ENCODE measurements at places on chromosomes 16 and 17.

GRCh38 chr16:9039210-9039609, 52.2 kb upstream of the HAPSTR1 start:
- DNase-seq, result no peak

- DNase-seq, result no peak
These were observed 39.1 kb downstream of the CDRT15 start for GRCh38 chr17:14197586-14197985.

GRCh38 chr17:2076087-2076984, 21.4 kb downstream of the HIC1 start:
- DNase-seq, result no peak

GRCh38 chr16:85471469-85472431, 141.4 kb upstream of the GSE1 start:
- peak; percentile 73 for DNase-seq

GRCh38 chr17:162689-163088, 18.8 kb downstream of the DOC2B start:
- no peak for DNase-seq

GRCh38 chr16:69762814-69763598, 874 bp downstream of the WWP2 start:
- no peak for DNase-seq

DNA sequence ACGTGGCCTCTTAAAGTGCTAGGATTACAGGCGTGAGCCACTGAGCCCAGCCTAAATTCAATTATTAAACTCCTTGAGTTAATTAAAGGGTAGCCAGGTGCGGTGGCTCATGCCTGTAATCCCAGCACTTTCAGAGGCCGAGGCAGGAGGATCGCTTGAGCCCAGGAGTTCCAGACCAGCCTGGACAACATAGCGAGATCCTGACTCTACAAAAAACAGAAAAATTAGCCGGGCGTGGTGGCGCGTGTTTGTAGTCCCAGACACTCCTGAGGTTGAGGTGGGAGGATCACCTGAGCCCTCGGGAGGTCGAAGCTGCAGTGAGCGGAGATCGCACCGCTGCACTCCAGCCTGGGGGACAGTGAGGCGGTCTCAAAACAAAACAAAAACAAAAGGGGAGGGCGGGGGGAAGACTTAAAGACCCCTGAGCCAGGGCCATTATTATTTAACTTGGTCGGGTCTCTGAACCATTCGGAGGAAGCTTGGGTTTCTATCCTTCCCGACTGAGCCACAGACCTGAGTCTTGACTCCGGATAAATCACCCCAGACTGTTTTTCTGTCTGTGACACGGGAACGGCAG, 19.5 kb downstream of the BCL7C start:
- DNase-seq, result no peak

DNA sequence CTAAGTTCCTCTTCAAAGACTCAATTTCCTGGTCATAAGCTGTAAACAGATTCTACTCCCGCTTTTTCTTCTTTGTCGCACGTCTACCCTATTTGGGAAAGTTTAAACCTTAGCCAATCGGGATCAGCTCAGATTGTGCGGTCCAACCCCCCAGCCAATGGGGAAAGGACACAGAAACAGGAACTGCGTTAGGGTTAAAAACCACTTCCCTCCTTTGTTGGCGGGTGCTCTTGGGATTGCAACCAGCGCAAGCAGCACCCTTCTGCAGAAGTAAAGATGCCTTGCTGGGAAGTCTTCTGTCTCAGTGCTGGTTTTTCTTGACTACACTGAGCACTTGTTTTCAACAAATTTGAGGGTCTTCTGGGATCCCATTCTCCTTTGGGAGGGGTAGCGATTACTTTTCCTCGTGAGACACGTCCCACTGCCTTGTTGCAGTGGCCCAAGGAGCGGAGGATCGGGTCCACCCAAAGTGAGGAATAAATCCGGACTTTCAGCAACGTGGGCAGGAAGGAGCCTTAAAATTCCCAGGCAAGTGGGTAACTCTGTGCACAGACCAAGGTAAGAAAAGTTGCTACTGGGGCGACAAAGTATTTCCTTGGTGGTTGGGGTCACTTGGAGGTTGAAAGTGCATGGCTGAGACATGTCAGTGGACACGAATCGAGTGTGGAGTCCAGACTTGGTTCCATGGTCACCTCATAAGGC, 1.0 kb upstream of the YPEL3 start:
- DNase-seq, result no peak

DNA sequence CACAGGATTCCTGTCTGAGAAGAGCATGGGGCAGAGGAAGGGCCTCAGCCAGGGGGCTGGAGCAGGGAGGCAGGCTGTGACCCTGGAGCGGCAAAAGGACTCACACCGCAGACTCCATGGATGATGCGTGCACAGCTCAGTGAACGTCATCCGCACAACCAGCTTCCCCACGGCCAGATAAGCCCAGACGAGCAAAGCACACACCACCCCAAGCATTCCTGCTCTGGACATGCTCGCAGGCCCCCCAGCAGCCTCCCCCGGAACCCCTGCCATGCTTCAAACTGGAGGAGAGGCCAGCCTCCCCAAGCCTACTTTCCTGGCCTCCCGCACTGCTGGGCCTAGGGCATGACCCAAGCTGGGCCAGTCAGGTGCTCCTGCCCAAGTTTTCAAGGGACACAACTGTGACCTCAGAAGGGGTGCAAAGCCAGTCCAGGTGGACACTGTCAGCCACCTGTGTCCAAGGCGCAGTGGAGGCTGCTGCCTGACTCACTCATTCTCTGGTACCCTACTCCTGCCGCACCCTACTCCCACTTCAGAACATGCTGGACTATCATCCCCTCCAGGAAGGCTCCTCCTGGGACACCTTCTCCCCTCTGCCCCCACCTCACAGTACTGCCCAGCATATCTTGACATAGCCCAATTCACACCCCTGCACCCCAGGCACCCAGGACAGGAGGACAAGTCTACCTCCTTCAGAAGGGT, 4.8 kb downstream of the BCAR1 start:
- no peak for DNase-seq

DNA sequence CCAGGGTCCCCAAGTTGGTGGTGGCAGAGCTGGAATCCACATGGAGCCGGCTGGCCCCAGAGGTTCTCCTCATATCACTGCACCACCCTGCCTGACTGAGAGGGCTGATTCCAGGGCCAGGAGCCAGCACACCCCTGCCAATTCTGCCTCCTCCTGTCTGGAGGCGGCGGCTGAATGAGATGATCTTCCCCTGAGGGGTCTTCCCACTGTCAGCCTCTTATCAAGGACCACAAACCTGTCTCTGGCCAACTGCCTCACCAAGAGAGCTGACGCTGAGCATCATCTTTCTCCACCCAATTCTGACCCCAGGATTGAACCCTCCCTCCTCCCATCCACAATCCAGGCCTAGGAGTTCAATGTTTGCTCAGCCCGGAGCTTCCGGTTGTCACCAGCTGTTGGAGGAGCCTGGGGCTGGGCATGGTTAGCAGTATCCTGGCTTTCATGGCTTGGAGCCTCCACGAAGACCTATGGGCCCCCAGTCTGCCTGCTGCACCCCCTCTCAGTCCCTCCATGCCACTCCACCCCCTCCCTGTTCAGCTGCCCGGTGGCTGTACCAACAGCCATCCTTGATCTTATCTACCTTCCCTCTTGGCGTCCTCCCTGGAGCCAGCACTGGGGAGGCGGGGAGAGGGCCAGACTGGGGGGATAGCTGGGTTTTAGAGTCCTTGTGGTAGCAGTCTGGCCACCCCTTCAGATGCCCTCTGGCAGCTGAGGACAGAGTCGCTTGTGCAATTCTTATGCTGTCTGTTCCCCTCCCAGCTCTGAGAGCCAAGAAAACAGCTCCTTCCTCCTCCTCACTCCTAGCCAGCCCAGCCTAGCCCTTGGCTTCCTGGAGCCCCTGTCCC, 25.6 kb downstream of the ABCC3 start:
- DNase-seq, result no peak

DNA sequence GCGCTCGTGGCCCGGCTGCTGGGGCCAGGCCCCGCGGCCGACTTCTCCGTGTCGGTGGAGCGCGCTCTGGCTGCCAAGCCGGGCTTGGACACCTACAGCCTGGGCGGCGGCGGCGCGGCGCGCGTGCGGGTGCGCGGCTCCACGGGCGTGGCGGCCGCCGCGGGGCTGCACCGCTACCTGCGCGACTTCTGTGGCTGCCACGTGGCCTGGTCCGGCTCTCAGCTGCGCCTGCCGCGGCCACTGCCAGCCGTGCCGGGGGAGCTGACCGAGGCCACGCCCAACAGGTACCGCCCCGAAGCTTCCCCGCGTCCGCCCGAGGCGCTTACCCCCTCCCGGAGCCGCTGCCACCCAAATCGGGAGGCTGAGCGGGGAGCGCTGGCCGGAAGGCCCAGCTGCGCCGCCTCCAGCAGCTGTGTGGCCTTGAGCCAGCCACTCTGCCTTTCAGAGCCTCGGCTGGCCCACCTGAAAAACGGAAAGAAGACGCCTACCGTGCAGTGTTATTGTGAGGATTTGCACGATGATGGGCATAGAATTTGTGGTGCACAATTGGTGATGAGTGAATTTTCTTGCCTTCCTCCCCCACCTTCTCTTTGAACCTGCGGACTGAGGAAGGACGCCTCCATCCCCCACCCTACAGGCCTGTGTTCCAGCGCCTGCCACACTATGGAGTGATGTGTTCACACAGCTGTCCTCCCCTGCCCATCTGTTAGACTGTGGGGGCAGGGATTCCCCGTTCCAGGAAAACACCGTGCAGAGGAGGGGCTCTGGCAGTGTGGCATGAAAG, 523 bp downstream of the NAGLU start:
- DNase-seq, result no peak

DNA sequence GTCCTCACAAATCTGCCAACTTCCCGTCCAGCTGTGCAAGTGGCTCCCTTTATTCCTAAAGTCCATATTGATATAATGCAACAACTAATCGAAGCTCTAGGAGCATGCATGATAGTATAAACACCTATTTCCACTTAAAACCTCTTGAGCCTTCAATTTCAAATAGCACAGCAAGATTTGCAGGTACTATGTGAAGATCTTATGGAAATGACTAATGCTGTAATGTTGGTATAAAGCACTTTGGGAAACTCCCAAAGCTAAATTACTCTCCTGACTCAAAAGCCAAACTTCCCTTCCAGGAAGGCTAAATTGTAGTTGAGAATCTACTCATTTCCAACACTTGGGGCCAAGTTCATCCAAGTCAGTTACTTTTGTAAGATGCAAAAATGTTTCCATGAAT, 287.6 kb upstream of the CDH11 start:
- no peak for DNase-seq

GRCh38 chr17:80826955-80827645, 164.5 kb upstream of the CHMP6 start:
- no peak for DNase-seq

DNA sequence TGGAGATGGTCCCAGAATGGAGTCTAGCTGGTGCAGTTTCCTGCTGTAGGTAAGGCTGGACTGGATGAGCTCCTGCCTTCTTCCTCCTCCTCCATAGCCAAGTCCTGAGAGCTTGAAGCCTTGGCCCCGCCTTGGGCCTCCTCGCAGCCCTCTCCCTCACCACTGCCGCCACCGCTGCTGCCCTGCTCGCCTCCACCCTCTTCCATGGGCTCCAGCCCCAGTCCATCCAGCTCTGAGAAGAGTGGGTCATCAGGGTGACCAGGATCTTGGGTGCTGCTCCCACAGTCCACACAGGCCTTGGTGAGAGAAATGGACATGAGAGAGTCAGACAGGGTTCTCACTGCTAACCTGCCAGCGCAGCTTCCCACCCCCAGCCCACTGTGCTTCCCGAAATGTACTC, 11.2 kb downstream of the PER1 start:
- DNase-seq, result no peak

- DNase-seq, result no peak
These were observed 18.6 kb downstream of the BRCA1 start for GRCh38 chr17:43106552-43106951.

- no peak for DNase-seq
These were observed 6.2 kb downstream of the ZNF843 start for GRCh38 chr16:31436221-31437045.

GRCh38 chr17:57928928-57929327, 26.3 kb downstream of the CUEDC1 start:
- DNase-seq, result no peak

- no peak for DNase-seq
These were observed 19.0 kb downstream of the GPR179 start for GRCh38 chr17:38324772-38325171.

DNA sequence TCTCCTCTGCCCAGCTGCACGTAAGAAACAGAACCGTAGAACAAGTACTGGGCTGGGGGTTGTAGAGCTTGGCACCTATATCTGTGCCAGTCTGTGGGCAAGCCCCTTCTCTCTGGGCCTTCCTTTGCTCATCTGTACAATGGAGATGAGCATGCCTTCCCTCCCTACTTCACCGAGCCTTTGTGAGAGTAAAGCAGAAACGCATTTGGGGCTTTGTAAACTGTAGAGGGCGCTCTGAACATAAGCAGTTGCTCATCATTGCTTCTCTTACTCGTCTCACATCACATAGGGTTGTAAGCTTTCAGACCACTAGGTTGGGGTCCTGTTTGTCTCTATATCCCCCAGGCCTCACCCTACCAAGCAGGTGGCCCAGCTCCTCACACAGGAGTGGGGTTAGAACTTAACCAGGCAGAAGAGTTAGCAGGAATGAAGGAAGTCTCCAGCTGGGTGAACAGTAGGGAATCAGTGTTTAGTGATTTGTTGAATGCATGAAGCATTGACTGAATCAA, 15.1 kb downstream of the SAMD14 start:
- DNase-seq, result no peak

DNA sequence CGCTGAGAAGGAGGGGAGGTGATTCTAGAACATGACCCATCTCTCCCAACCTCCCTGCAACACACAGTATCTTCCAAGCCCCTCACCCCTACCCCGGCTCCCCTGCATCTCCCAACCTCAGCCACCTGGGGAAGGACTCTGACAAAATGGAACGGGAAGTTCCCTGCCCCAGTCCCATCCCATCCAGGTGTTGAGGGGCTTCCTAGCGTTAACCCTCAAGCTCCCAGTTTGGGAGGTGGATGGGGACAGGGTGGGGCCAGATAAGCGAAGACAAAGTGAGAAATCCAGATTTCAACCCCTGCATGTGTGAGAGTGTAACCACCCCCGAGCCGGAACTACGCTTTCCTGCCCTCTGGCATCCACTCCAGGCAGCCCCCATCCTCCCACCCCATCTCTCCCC, 1.8 kb downstream of the ZSCAN10 start:
- no peak for DNase-seq

GRCh38 chr16:1982013-1982433, 754 bp upstream of the NOXO1 start:
- no peak for DNase-seq

DNA sequence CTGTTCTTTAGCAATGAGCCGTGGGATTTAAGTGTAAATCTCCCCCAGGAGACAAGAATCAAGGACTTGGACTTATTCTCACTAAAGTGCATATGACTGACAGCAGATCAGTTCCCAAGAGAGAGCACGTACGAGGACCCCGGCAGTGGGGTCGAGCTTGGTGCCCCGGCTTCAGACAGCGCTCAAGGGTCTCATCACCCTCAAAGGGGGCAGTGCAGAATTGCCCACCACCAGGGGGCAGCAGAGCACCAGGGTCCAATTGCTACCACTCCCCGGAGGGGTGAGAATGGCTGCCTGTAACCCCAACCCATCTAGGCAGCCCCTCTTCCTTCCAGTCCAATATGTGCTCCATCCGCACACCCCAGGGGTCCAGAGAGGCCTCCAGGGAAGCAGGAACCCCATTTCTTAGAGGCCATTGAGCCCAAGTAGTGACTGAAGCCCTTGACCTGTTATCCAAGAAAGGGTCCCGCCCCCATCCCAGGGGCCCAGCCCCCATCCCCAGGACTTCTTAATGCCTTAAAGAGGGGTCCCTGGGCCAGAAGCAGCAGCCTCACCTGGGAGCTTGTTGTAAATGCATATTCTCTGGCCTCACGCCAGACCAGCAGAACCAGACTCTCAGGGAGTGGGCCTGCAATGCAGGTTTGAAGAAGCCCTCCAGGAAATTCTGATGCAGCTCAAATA, 86.1 kb downstream of the ZDHHC7 start:
- DNase-seq, result no peak

Data from NCI-H187 treated with DMSO at 0.1 percent for 48 hours (cell line).